ENCODE measurements at places on chromosomes 12 and 14.

DNA sequence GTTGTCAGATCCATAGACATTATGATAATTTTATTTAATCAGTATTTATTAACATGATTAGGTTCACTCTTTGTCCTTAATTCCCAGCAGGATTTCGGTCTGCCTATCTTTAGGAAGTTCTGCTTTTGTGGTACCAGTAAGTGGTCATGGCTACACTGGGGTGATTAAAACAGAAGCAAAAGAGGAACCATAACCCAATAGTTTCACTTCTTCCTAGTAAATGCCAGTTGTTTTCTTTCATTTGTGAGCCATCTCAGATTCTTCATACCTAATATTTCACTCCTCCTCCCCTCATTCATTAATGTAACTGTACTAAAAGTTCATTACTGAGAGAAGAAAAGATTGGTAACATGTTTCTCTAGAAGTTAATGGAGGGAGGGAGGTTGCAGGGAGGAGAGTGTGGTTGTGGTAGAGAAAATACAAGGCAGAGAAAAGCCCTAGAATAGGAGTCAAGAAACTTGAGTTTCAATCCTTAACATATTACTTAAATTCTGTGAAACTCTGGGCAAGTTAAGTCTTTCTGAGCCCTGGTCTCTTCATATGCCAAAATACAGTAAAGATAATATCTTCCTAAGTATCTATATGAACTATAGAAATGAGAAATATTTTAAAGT lies 101.2 kb downstream of the PEBP1 start:
- no peak for DNase-seq

DNA sequence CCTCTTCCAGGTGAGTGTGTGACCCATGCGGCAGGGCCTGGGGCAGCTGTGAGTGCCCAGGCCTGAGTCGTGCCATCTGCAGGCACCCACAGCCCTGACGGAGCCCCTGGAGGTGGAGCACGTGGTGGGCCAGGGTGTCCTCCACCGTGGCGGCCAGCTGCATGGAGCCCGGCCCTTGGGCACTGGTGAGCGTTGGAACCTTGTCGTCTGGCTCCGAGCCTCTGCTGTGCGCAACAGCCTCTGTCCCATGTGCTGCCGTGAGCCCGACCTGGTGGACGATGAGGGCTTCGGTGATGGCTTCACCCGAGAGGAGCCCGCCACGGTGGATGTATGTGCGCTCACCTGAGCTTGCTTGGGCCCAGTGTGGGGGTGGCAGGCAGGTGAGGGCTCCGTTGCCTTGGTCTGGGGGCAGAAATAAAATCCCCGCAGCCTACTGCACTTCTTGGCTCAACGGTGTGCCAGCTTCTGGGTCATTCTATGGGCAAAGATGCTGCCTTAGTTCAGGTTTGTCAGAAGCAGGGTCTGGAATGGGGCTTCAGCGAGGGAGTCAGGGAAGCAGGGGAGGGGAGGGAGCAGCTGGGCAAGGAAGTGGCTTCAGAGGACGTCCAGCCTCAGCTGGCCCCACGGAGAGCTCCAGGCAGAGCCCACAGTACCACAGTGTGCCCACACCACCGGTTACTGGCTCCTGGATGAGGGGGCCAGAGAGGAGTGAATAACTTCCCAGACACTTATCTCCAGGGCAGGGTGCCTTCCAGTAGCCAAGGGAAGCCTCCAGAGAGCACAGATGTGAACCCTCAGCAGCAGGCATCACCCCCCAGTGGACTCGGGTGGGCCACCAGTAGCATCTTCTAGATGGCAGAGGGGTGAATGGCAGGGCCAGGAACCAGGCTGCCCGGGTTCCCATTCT lies 1.2 kb upstream of the ARL6IP4 start:
- peak; percentile 4 for DNase-seq

DNA sequence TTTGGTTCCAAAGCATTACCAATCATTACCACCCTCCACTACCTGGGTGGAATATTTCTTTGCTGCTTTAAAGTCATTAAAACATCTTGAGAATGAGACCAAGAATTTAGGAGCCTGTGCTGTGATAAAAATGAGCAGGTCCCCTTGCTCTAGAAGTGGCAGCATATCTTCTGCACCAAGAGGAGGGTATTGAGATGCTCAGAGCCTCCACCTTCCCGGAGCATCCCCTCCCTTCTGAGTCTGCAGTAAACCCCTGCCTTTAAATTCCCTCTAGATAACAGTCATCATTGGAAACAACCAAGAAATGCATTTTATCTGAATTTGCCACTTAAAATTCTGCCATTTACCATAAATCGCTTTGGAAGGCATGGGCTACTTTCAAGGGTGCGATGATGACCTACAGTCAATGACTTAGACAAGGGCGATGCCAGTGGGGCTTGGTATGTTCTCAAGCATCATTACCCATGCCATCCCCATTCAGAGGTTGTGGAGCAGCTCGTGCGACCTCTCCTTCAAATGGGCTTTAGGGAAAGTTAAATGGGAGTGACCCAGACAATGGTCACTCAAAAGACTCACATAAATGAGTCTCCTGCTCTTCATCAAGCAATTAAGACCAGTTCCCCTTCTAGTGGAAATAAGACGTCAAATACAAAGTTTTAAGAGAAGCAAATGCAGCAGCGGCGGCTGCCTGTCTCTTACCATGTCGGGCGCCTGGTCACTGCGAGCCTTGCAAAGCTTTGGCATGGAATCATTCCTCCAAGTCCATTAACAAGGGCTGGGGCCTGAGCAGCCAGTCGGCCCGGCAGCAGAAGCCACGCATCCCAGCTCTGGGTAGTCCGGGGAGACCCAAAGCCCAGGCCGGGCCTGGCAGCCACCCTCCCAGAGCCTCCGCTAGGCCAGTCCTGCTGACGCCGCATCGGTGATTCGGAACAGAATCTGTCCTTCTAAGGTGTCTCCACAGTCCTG lies 334.5 kb downstream of the TMEM121 start:
- DNase-seq = no peak

- no peak for DNase-seq
These were observed 219.9 kb downstream of the AACS start for GRCh38 chr12:125284945-125285685.

DNA sequence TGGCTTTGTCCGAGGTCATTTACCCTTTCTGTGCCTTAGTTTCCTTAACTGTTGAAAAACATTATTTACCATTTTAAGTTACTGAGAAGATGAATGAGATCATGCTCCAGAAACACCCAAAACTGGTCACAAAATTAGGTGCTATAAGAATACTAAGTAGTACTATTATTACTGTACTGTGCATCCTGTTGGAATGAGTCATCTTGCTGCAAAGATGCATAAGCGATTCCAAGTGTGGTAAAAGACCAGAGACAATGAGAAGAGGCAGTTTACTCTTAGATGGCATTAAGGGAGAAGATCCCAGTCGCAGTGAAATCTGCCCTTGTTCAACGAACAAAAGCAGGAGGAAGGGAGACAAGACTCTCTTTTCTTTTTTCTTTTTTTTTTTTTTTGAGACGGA lies 4.2 kb upstream of the PLEKHA5 start:
- DNase-seq = no peak

DNA sequence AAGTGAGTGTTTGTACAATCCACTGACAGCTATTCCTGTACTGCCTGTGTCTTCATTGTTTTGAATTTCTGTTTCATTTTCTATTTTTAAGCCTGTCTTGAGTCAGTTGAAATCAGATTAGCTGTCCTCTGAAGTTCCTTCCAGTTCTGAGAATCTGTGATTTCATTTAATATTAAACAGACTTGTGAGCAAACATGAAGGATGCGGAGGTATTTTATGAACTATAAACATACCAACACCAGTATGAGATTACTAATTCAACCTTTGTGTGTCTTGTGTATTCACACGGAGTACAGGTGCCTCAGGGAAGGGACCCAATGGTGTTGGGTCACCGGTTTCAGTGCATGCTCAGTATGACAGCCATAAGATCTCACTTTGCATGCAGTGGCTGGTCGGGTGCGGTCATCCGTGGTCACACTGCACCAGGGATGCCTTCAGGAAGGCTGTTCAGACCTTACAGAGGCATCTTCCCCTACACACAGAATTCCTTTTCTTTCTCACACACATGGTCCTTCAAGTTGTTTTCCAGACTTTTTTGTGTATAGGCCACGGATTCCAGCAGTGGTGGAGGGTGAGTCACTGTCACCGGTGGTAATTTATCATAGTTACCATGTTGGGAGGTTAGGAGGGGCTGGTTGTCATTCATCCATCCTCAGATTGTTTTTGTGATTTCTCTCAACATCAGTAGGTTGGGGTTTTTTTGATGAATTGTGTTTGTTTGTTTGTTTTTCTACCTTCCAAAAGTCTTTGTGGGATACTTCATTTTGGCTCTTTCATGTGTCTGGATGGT lies 103.0 kb upstream of the SFSWAP start:
- no peak for DNase-seq

GRCh38 chr12:3046441-3047200 lies 30.6 kb upstream of the TSPAN9 start:
- DNase-seq = no peak

GRCh38 chr14:55926007-55926406 lies 192.2 kb upstream of the PELI2 start:
- no peak for DNase-seq
